Activated CD4-positive, alpha-beta T cell treated with anti-CD3 and anti-CD28 coated beads for 36 hours (primary cell): ENCODE measurements at places on chromosomes 2 and 18.

DNA sequence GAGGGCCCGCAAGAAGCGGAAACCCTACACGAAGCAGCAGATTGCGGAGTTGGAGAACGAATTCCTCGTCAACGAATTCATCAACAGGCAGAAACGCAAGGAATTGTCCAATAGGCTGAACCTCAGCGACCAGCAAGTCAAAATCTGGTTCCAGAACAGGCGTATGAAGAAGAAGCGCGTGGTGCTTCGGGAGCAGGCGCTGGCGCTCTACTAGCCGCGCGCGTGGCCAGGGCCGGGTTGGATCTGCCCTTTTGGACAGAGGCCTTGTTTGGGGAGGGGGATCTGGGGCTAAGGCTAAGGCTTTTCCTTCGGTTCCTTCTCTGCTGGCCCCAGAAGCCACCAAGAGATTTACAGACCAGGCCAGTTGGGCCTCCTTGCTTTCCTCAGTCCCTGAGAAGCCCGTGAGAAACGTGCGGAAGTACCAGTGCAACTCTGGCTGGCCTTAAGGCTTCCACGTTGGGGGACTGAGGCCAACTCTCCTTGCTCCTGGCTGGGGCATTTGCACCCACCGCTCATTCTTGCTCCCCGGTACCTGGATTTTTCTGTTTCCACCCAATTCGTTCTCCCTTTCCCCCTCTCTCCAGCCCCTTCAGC is 1.0 kb downstream of the HOXD12 start:
- peaks cover 27% of the 10 kb centered on the region for H3K4me1 ChIP-seq
- H3K4me3 ChIP-seq = no peak overlapping the region
- H3K27ac ChIP-seq = no peak overlapping the region
- H3K27me3 ChIP-seq = peaks cover 82% of the 10 kb centered on the region
- no peak for DNase-seq

DNA sequence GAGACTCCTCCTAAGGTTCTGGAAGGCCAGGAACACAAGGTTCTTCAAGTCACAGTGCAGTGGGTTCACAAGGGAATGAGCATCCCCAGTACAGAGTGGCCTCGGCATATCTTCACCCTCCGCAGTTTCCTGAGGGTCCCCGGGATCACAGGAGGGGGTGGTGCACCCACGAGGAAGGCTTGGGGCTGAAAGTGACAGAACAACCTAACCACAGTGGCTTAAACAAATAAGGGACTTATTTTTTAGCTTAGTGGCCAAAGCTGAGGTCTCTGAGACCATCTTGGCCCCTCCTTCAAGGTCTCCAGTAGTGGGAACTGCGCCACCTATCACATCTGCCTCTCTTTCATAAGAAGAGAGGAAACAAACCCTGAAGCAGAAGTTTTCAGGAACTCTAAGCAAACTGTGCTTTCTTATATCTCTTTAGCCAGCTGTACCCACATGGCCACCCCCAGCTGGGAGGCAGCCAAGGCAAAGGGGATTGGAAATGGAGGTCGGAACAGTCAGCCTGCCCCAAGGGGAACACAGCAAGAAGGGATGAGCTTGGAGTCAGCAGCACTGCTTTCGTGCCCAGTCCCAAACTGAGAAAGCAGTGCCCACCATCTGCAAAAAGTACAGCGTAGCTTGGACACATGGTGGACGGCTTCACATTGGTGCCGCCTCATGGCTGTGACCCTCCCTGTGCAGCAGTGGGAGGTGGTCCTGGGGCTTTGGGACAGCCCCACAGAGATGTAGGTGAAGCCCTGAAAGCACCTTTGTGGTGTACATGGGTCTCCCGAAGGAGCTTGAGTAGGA is 260.0 kb upstream of the ID2 start:
- peaks cover 5% of the 10 kb centered on the region for H3K4me1 ChIP-seq
- H3K27ac ChIP-seq = no peak overlapping the region
- no peak for DNase-seq
- no peaks in the 10 kb centered on the region for H3K36me3 ChIP-seq
- H3K4me3 ChIP-seq = no peak overlapping the region
- H3K27me3 ChIP-seq = peaks cover 2% of the 10 kb centered on the region

DNA sequence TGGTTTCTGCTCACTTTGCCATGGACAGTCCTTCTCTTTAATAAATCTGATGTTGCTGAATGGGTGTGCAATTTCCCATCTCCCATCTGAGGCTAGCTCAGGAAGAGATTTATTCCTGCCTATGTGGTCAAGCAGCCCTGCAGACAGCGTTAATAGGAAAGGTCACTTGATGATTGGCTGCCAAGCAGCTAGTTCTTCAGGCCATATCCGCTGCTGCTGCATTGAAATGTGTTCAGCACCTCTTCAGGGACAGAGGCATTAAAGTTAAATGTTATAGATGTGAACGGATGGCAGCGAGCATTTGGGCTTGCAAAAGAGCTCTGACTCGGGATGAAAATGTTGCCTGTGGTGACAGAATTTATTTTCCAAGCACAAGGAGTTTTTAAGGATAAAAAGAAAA is 474.2 kb downstream of the PIK3C3 start:
- H3K4me1 ChIP-seq = no peaks in the 10 kb centered on the region
- H3K36me3 ChIP-seq = no peaks in the 10 kb centered on the region
- no peaks in the 10 kb centered on the region for H3K27me3 ChIP-seq
- H3K4me3 ChIP-seq = no peak overlapping the region
- H3K27ac ChIP-seq = no peak overlapping the region

GRCh38 chr2:54666634-54667265 is 56.7 kb upstream of the EML6 start:
- peaks cover 3% of the 10 kb centered on the region for H3K4me1 ChIP-seq
- no peaks in the 10 kb centered on the region for H3K27me3 ChIP-seq
- no peak for DNase-seq
- H3K36me3 ChIP-seq = peaks cover 60% of the 10 kb centered on the region

DNA sequence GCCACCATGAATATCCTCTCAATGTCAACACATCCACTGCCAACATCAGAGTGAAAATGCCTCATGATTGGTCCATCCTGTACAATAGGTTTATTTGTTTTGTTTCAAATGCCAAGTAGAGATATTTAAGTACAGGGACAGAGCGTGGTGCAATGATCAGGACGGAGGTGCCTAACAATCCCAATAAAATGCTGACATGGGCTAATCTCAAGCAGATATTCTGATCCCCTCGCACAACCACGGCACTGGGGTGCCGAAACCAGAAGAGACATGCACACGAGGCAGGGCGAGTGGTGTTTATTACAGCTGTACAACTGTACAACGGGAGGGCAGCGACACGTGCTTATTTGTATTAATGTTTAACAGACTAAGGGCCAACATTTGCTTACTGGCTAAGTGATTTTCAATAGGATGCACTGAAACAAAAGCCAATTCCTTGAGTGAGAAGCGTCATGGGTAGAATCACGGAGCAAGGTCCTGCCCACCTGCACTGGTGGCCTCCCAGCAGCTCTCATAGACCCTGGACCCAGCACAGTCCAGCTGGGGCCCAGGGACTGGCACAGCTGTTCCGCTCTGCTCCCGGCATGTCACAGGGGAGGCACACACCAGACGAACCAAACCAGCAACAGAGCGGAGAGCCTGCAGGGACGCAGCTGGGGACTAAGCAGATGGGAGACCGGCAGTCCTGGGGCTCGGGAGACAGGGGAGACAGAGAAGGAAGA is 101.4 kb downstream of the HDAC4 start:
- H3K4me3 ChIP-seq = no peak overlapping the region
- H3K27ac ChIP-seq = no peak overlapping the region
- H3K4me1 ChIP-seq = peaks cover 72% of the 10 kb centered on the region
- H3K27me3 ChIP-seq = peaks cover 9% of the 10 kb centered on the region
- no peak for DNase-seq
- no peaks in the 10 kb centered on the region for H3K36me3 ChIP-seq

DNA sequence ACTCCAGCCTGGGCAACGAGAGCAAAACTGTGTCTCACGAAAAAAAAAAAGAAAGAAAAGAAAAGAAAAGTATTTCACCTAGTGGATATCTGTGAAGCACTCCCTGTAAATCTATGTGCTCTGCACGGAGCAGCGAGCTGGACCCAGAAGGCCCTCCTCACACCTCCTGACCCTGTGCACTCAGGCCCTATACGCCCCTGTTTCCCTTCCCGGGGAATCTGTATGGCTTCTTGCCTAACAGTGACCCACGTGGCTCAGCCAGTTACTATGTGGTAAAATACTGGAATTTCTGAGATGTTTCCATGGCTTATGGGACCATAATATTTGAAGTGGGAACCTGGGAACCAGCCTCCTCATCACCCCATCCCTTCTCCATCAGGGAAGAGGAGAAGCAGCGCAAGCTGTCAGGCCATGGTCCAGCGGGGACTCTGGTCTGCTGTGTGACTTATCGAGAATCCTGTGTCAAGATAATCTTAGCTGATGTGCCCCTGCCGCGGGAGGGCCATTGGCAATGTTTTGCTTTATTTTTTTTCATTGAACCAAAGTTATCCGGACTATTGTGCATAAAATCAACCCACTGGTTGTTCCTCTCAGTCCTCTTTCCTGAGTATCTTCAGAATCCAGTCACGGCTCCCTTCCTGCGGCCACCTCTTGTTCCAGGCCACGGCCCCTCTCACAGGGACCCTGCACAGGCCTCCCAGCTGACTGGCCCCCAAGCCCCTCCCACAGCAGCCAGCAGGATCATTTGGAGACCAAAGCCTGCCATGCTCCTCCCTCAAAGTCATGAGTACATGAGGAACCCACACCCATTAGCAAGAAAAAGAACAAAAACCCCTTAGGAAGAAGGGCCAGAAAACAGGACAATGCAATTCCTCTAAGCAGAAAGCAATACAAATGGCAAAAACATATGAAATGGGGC is 30.6 kb downstream of the SDC1 start:
- no peaks in the 10 kb centered on the region for H3K27me3 ChIP-seq
- H3K27ac ChIP-seq = no peak overlapping the region
- H3K4me1 ChIP-seq = no peaks in the 10 kb centered on the region
- no peak for DNase-seq

DNA sequence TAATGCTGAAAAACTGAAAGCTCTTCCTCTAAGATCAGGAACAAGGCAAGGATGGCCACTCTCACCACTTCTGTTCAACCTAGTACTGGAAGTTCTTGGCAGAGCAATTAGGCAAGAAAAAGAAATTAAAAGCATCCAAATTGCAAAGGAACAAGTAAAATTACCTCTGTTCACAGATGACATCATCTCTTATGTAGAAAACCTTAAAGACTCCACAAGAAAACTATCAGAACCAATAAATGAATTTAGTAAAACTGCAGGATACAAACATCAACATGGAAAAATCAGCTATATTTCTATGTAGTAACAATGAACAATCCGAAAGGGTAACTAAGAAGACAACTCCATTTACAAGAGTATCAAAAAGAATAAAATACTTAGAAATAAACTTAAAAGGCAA is 112.2 kb downstream of the CHN1 start:
- H3K4me3 ChIP-seq = no peak overlapping the region
- peaks cover 6% of the 10 kb centered on the region for H3K4me1 ChIP-seq
- H3K36me3 ChIP-seq = no peaks in the 10 kb centered on the region

DNA sequence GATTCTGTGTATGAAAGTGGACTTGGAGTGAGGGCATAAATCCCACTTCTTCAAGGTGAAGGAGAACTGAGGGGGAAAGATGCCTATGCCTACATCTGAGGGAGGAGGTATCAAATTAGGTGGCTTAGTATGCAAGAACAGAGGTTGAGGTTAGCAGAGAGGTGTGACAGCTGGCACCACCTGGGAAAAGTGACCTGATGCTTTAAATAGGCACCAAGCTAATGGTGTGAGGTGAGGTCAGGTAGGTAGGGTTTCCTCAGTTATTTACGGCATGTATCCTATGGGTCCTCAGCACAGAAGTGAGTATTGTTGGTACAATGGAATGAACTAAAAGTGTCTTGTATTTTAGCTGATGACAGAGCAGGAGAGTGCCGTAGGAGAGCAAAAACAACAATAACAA is 367.1 kb downstream of the CLIP4 start:
- H3K4me3 ChIP-seq = no peak overlapping the region
- H3K27me3 ChIP-seq = peaks cover 7% of the 10 kb centered on the region
- no peak overlapping the region for H3K27ac ChIP-seq
- no peak for DNase-seq
- H3K4me1 ChIP-seq = no peaks in the 10 kb centered on the region
- no peaks in the 10 kb centered on the region for H3K36me3 ChIP-seq

DNA sequence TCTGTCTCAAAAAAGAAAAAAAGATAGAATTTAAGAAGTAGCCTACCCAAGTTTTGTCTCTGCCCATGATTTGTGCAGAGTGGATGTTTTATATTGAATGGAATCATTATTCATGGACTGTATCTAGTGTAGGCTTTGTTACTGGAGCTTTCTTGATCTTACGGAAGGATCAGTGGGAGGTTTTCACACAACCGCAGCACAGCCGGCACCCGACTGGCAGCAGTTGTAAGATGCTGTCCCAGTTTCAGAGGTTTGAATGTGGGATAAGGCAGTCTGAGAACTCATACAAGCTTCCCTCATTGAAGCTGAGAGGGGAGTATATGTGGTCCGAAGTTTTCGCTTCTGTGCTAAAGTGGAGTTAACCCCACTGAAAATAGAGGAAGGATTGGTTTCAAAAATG is 19.7 kb upstream of the SAG start:
- no peaks in the 10 kb centered on the region for H3K27me3 ChIP-seq
- no peak overlapping the region for H3K4me3 ChIP-seq
- H3K27ac ChIP-seq = no peak overlapping the region
- no peak for DNase-seq
